Liver (tissue), 10 donors: ENCODE measurements at places on chromosomes 7 and 10.

DNA sequence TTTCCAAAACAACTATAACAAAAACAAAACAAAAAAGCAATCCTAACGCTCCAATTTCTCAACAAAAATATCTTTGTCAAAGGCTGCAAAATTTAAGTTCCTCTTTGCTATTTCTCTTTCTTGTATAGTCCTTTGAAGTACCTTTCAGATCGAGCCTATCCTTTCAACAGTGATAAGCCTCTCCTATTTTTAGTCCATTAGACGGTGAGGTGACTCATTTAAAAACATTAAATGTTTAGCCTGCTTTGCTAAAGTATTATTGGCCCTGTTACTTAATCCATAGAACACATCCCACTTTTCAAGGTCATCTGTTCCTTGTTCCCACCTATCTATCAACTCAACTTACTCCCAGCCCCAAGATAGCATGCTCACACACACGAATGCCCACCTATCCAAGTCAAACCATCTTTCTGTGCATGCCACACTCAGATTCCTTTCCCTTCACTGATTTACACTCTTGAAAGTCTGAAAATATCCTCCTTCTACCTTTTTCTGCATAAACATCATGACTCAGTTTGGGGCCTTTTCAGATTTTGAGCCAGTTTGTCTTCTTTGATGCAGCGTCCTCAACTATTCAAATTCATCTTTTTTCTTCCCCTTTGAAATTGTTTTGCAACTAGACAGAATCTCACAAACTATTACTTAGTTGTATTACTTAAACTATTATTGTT lies 224.9 kb upstream of the TMEM229A start:
- DNase-seq, result no peak

DNA sequence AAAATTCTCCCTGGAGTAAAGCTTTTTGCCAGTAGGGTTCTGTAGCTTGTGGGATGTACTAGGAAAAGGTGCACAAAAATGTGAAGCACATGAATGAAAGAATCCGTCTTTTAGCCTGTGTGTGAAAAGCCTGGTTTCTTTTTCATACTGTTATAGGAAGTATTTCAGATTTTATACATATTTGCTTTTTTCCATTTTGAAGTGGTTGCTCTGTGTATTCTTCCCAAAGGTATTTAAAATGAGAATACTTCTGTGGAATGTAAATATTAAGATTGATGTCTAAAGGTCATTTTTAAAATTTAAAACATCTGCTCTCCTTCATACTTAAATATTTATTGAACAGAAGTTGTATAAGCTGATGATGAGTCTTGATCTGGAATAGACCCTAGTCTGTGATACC lies 96.8 kb downstream of the CDK14 start:
- DNase-seq, result no peak

GRCh38 chr7:119996634-119997033 lies 276.3 kb upstream of the KCND2 start:
- no peak for DNase-seq

GRCh38 chr10:11535346-11535959 lies 76.0 kb downstream of the USP6NL start:
- DNase-seq, result no peak

DNA sequence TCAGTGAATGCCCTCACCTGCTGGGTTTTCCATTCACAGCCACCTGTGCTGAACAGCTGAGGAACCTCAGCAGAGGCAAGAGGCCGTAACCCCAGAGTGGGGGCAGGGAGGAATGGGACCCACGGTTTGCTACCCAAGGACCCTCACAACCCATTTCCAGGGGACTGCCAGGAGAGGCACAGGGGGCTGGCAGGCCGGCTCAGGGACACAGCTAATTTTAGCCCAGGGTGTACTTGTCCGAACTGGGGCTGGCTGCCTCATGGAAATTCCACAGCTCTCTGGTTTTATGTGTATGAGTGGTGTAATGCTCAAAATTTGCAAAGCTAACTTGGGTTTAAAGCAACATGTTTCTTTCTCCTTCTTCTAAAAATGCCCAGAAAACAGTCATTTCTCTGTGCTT lies 42.2 kb downstream of the MINDY4 start:
- peak; percentile 19 for DNase-seq

DNA sequence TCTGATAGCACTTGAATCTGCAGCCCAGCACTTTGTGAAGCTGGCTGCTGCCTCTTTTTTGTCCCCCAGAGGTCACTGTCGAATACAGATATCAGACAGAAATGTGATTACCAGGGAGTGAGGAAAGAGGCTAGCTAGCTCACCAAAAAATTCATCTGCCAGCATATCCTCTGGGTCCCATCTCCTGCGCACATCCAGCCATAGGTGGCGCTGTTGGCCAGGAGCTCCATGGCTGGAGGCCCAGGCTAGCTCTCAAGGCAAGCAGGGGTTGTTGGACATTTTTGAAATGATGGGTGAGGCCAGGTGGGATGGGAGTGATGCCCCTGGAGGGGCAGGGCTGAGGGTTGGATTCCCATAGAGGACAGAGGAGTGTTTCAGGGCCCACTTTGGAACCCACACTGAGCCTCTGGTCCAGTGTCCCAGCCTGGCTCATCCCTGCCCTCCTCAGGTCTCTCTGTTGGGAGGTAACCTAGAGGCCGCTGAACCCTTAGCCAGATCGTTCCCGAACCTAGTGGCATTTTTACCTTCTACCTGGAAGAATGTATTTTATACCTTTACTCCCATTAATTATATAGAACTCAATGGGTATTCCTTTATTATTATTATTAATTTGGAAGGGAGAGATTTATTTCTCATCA lies 14.8 kb downstream of the DPCD start:
- peak; percentile 76 for DNase-seq

DNA sequence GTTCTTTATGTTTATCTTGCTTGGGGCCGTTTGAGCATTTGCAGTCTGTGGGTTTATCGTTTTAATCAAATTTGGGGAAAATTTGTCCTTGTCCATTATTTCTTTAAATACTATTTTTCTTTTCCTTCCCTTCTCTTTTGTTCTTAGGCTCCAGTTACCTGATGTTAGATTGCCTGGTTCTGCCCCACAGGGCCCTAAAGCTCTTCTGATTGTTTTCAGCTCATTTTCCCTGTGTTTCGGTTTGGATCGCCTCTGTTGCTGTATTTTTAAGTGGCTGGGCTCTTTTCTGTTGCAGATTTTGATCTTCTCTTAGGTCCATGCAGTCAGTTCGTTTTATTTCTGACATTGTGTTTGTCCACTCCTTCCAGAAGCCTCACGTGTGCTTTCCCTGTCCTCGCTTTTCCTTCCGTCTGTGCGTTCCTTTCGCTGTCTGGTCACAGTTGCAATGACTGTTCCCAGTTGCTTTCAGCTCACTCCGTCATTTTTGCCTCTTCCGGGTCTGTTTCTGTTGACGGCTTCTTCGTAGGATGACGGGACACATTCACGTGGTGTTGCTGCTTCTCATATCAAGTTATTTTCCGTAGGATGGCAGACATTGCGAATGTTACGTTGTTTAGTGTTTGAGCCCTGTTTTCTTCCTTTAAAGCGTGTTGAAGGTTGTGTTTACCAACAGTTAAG lies 111.4 kb downstream of the INPP5A start:
- no peak for DNase-seq

GRCh38 chr10:84908491-84908890 lies 580.1 kb downstream of the CCSER2 start:
- no peak for DNase-seq

GRCh38 chr10:59057345-59057744 lies 119.1 kb upstream of the PHYHIPL start:
- DNase-seq, result no peak

DNA sequence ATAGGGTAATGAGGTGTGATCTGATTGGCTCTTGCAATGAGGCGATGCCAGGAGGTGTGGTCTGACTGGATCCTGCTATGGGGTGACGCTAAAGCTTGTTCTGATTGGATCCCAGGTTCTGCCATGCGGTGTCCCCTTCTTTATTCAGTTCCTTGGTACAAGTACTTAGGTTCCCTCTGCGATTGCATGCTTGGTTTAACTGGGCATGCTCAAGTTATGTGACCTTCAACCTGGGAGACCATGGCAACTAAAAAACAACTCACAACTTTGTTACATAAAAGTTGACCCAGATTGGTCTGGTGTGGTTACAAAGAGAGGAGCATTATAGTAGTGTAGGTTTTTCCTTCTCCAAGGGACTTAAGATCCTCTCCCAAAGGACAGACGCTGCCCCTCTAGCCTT lies 49.5 kb upstream of the DNAJC1 start:
- DNase-seq, result no peak

DNA sequence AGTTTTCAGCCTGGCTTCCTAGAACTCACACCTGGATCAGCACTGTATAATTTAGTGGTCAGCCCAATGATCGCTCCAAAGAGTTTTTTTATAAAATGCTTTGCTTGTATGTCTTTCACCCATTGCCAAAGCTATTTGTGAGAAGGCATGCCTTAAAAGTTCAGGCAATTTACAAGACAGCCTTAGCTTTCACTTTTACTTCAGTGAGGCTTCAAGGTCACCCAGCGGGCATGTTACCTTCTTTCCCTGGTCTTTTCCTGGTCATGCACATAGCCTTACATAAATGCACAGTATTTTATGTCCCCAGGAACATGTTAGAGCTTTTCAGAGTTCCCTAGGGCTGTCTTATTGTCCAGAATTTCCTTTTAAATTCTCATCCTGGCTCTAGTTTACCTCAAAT lies 179.9 kb upstream of the TMEM72 start:
- DNase-seq, result no peak

DNA sequence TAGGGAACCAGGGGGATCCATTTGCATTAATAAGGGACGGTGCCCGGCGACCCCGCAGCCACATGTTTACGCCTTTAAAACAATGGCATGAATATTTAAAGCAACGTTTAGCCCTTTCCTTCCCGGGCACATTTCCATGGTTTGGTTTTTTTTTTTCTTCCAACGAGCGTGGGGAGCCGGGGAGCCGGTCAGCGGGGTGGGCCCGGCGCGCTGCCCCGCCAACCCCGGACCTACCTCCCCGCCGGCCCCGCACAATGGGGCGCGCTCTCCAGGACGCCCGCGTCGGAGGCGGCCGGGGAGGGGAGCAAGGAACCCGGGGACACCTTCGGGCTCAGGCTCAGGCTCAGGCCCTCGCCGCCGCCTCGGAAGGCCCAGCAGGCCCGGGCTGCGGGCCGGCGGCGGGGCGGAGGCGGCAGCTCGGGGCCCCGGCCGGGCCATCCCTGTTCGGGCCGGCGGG lies 1.0 kb downstream of the SEPHS1 start:
- DNase-seq, result peak; percentile 49

DNA sequence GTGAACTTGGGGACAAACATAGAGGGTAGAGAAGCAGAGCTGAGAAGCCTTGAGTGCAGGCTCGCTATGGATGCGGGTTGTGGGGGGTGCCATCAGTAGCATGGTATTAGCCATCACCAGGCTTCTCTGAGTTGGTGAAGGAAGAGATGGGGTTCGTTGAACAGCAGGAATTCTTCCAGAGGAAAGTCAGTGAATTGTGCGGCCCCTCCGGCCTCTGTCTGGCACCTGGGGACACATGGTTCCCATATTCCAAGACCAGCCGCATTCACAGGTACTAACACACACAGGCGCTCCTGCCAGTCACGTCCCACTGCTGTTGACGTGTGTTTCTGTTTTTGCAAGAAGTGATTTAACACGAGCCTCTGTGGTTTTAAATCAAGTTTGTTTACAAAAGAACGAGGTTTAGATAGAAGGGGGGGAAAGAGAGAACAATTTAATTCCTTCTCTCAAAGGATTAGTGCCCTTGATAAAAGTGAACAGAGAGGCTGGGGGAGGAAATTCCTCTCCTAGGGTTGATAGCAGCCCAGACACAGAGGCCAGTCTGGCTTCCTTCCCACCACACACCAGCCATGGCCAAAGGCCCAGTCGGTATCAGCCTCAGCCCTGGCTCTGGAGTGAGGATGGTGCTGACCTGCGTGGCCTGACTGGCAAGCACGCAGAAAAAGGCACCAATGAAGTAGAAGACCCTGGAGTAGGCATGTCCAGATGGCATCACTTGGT lies 252.6 kb upstream of the IGFBP3 start:
- no peak for DNase-seq

DNA sequence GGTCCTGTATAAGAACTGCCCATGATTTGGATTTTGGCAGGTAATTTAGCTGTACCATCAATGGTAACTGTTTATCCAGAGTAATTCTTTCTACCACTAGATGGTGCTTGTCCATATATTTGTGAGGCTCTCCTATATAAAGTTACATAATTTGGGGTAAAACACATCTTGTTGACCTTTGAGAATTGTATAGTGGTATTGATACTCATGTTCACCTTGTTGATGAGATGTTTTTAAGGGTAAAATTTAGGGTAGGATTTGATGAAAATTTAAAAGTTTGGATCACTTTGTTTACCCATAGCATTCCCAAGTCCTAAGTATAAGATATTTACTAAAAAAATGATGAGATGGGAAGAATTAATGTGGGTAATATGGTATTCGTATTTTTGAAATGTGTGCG lies 31.6 kb downstream of the ST7 start:
- no peak for DNase-seq

- DNase-seq, result no peak
These were observed 686.5 kb downstream of the LRMDA start for GRCh38 chr10:76117949-76118348.

DNA sequence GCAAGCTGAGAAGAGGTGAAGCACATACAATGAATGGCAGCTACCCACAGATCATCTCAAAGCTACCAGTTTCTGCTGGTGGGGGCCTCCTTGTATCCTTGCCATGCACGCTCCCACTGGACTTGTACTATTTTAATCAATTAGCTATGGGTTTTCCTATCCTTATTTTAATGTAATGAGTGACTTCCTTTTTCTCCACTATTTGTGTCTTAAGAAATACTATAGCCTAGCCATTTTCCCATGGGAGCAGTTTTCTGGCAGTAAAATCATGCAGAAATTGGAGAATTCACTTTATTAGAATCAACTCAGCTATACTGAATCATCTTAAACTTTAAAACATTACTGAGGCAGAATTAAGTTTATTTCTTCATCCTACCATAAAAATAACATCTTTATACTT lies 73.5 kb downstream of the CTNNA3 start:
- no peak for DNase-seq

GRCh38 chr10:132716691-132717490 lies 69.1 kb downstream of the NKX6-2 start:
- DNase-seq, result no peak

DNA sequence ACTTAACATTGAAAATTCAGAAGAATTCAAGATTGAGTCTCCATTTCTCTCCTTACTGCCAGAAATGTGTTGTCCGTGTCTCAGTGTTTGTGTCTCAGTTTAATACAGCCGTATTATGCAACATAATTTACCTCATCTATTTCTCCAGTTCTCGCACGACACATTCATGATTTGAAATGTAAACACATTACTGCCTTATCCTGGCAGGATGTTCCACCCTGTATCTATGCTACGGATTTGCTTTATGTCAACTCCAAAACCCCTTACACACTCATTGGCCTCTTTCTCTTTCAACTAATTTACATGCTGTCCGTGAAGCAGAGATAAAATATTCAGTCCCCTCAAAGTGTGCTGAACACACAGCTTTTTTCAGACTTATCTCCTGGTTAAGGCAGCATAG lies 653.7 kb upstream of the SEMA3D start:
- DNase-seq, result no peak

GRCh38 chr10:34730726-34731125 lies 84.4 kb downstream of the PARD3 start:
- no peak for DNase-seq
